Uterus (tissue), 4 donors: ENCODE measurements at places on chromosomes 6 and 20. TPM values are rescaled to one million over a fixed set of nuclear protein-coding genes. Genes with fewer than 3 reads are reported as not detected.

- H3K27ac ChIP-seq, result peak overlapping the region; percentile 82
- peaks cover 4% of the 10 kb centered on the region for H3K4me1 ChIP-seq
- peak overlapping the region; percentile 42 for H3K4me3 ChIP-seq
- H3K36me3 ChIP-seq, result no peaks in the 10 kb centered on the region
- H3K27me3 ChIP-seq, result no peaks in the 10 kb centered on the region
Observed at GRCh38 chr6:2763876-2764540, 1.2 kb upstream of the WRNIP1 start.

DNA sequence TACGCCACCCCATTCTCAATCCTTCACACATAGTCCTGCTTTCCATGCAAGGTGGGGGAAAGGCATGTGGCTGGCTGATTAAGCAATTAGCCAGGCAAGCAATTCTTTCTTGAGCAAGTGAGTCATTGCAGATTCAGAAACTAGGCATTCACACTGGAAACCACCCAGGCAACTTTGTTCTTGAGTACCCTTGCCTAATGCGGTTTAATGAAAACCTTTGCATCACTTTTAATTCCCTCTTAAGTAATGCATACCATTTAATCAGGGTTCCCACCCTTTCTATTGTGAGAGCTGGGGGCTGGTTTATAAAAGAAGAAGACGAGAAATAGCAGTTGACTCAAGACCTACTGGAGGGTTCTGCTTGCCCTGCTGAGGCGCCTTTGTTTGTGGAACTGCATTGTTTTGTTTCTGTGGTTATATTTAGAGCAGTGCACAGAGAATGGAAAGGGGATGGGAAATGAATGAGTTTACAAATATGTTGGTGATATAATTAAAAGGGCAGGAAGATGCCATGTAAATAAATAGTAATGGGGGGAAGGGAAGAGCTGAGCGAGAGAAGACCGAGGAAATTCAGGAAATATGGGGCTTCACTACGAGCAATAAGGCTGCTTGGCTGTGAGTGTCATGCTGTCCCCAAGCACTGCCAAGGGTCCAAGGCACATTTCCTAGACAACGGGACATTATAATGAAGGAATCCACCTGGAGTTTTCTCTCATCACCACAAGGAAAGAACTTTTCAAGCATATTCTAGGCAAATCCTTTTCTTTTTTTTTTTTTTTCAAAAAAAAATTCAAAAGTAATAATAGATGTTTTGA is 48.8 kb upstream of the TSHZ2 start:
- no peaks in the 10 kb centered on the region for H3K27me3 ChIP-seq
- no peak overlapping the region for H3K4me3 ChIP-seq
- no peaks in the 10 kb centered on the region for H3K4me1 ChIP-seq
- peak; percentile 17 for DNase-seq
- no peaks in the 10 kb centered on the region for H3K36me3 ChIP-seq

GRCh38 chr6:16657768-16658167 is 103.5 kb downstream of the ATXN1 start:
- H3K27me3 ChIP-seq, result no peaks in the 10 kb centered on the region
- no peaks in the 10 kb centered on the region for H3K36me3 ChIP-seq
- no peak for DNase-seq
- peaks cover 7% of the 10 kb centered on the region for H3K4me1 ChIP-seq
- H3K4me3 ChIP-seq, result no peak overlapping the region

GRCh38 chr6:143949962-143950361 is 58.1 kb downstream of the PLAGL1 start:
- no peaks in the 10 kb centered on the region for H3K27me3 ChIP-seq
- H3K4me3 ChIP-seq, result no peak overlapping the region
- H3K36me3 ChIP-seq, result no peaks in the 10 kb centered on the region
- H3K27ac ChIP-seq, result no peak overlapping the region

DNA sequence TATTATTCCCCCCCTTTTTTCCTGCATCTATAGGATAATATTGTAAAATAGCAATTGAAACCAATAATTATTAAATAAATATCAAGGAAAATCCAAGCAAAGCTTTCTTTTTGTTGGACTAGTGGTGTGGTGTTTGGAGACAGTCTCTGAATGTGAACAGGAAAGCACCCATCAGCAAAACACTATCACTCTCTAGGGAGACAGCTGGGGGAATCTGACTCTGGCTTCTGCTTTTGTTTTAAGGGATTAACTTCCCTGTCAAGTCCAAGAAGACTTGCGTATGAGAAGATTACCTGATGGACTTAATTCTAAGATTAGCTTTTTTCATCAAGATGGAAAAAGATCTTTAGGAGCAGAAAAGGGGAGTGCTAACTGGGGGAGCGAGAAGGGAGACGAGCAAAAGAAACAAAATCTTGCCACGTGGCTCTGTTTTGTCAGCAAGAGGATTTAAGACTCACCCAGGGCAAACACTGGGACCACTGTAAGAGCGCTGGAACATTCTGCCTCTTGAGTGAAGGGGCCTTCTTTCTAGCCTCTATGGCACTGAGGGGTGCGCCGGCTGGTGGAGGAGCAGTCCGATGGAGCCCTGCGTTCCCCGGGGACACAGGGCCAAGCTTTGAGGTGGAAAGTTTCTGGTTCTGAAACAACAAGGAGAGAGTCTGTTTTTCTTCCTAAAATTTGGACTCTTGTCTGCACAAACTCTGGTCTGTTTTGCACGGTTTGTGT is 570 bp downstream of the TULP4 start:
- no peaks in the 10 kb centered on the region for H3K36me3 ChIP-seq
- H3K27me3 ChIP-seq, result no peaks in the 10 kb centered on the region
- peak overlapping the region; percentile 17 for H3K27ac ChIP-seq
- DNase-seq, result no peak

GRCh38 chr6:39303425-39304153 is 10.6 kb downstream of the KCNK17 start:
- no peaks in the 10 kb centered on the region for H3K27me3 ChIP-seq
- no peak overlapping the region for H3K27ac ChIP-seq
- no peak for DNase-seq
- H3K36me3 ChIP-seq, result no peaks in the 10 kb centered on the region

- no peaks in the 10 kb centered on the region for H3K27me3 ChIP-seq
- DNase-seq, result no peak
- no peak overlapping the region for H3K4me3 ChIP-seq
- peaks cover 4% of the 10 kb centered on the region for H3K4me1 ChIP-seq
- no peak overlapping the region for H3K27ac ChIP-seq
Observed at GRCh38 chr6:43432009-43432945, 4.9 kb downstream of the ABCC10 start.

DNA sequence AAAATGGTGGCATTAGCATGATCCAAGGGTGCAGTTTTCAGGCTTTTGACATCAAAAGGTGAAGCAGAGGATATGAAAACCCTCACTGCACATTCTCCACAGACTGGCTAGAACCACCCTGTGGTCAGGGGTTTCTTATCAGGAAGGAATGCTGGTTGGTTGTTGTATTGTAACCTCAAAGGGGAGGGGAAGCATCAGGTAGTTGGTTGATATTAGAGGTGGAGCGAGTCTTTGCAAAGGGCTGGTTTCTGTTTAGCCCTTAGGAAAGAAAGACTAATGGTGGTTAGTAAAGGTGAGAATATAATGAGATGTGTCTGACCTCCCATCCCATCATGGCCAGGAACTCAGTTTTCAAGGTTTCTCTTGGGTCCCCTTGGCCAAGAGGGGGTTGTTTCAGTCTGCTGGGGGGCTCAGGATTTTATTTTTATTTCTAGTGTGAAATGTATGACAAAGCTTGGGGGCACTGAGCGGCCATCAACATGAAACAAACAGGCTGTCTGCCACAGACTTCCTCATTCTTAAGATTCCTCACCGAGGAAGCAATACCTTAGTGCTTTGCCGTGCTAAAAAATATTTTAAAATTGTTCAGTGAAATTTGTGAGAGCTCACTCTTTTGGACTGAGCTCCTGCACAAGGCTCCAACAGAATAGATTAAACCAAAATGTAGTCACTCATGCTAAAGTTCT is 47.5 kb upstream of the PROKR2 start:
- DNase-seq, result no peak
- H3K4me3 ChIP-seq, result no peak overlapping the region
- no peak overlapping the region for H3K27ac ChIP-seq
- no peaks in the 10 kb centered on the region for H3K4me1 ChIP-seq
- no peaks in the 10 kb centered on the region for H3K27me3 ChIP-seq

DNA sequence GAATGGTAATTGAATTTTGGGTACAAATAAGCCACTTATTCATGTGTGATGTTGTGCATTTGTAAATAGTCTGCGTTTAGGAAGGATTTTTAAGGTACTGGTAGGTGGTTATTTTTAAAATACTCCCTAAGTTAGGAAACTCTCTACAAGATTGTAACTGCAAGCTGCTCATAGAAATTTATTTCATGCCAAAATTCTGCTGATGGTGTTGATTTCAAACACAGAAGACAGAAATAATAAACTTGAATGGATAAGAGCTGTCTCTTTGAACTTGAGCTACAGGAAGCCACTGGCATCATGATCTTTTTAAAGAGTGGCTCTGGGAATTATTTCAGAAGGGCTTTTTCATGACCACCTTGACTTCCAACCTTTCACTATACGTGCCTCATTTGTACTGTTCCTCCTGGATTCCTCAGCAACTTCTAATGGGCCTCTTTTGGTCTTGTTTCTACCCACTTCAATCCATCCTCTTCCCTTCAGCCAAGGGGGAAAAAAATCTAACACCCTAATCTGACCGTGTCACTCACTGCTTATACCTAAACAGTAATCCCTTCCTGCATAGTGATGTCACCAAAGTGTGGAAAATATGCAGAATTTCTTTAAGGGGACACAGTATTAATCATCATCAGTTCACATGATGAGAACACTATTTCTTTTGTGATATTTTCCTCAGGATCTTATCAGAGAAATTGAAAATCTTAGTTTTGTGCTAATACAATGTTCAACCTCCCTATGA is 113.6 kb downstream of the PFDN4 start:
- no peak overlapping the region for H3K27ac ChIP-seq
- no peaks in the 10 kb centered on the region for H3K4me1 ChIP-seq
- DNase-seq, result no peak

DNA sequence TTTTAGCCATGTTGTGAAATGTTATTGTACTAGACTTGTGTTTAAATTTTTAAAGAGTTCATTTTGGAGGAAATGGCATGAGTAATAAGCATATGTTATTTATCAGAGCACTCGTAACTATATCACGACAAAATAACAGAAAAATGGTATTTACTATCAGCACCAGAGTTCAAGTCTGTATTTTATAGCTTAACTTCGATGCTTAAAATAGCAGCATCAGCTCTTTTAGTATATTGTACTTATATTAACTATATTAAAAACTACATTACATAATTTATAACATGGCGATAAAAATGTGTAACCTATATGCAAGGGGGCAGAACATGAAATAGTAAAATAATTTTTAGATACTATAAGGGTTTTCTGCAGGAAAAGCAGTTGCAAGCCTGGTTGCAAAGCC is 52.9 kb downstream of the ABRACL start:
- no peak overlapping the region for H3K4me3 ChIP-seq
- H3K36me3 ChIP-seq, result peaks cover 3% of the 10 kb centered on the region
- H3K4me1 ChIP-seq, result no peaks in the 10 kb centered on the region
- no peak for DNase-seq

GRCh38 chr6:16684195-16684689 is 77.0 kb downstream of the ATXN1 start:
- DNase-seq, result no peak
- no peaks in the 10 kb centered on the region for H3K4me1 ChIP-seq
- H3K4me3 ChIP-seq, result no peak overlapping the region
- H3K27ac ChIP-seq, result peak overlapping the region; percentile 18
- H3K27me3 ChIP-seq, result no peaks in the 10 kb centered on the region

DNA sequence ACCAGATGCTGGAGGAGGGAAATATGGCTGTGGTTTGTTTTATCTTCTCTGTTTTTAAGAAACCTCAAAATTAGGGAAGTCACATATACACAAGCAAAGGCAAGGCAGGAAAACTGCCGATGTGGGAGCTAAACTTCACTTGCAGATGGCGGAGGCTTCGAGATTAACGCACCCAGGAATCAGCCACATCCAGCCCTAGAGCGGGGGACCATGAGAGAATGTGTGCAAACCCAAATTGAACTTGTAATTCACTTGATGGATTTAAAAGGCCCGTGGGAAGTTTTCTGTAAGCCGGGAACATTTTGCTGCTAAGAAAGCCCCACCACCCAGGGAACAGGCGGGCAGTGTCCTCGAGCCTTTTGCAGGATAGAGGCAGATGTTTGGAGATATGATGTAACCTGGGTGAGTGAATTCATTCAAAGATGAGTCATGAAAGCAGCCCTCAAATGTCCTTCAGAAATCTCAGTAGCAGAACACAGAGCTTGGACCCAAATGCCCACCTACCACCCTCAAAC is 39.9 kb downstream of the PREX1 start:
- no peak overlapping the region for H3K4me3 ChIP-seq
- DNase-seq, result no peak
- H3K36me3 ChIP-seq, result no peaks in the 10 kb centered on the region
- H3K27ac ChIP-seq, result no peak overlapping the region

- H3K27ac ChIP-seq, result no peak overlapping the region
- H3K4me3 ChIP-seq, result no peak overlapping the region
- no peaks in the 10 kb centered on the region for H3K27me3 ChIP-seq
- DNase-seq, result no peak
Observed at GRCh38 chr6:41757271-41757670, 10.1 kb upstream of the PGC start.

DNA sequence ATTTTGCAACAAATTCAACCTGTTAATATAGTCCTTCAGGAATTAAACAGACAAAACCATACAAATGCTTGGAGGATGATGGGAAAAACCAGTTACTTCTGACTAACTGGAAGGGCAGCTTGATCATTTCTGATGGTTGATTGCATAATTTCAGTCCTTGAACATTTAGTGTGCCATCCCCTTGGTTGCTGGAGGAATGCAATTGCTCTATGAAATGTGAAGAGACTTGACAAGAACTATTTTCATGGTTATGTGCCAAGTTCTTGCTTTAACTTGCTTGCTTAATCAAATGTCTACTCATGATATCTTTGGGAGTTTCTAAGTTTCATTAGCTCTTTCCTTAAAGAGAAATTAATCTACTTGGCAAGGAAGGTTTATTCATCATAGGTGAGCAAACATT is 45.2 kb downstream of the ANKEF1 start:
- H3K27ac ChIP-seq, result no peak overlapping the region
- no peak overlapping the region for H3K4me3 ChIP-seq
- no peaks in the 10 kb centered on the region for H3K36me3 ChIP-seq
- no peaks in the 10 kb centered on the region for H3K4me1 ChIP-seq
- DNase-seq, result no peak

- no peaks in the 10 kb centered on the region for H3K4me1 ChIP-seq
- peak overlapping the region; percentile 76 for H3K27ac ChIP-seq
- H3K27me3 ChIP-seq, result no peaks in the 10 kb centered on the region
- H3K36me3 ChIP-seq, result no peaks in the 10 kb centered on the region
- peak; percentile 28 for DNase-seq
- H3K4me3 ChIP-seq, result peak overlapping the region; percentile 42
Observed at GRCh38 chr6:89433252-89434149, 549 bp downstream of the ANKRD6 start.

- no peaks in the 10 kb centered on the region for H3K36me3 ChIP-seq
- H3K27me3 ChIP-seq, result no peaks in the 10 kb centered on the region
- H3K4me3 ChIP-seq, result no peak overlapping the region
- no peak for DNase-seq
- peak overlapping the region; percentile 15 for H3K27ac ChIP-seq
Observed at GRCh38 chr6:154499855-154500589, 10.5 kb downstream of the CNKSR3 start.

PRKN gene
- total RNA-seq, result 21.3 TPM

RIOK1 gene
- total RNA-seq, result 58.4 TPM

CDSN gene
- total RNA-seq, result not detected

EYS gene
- not detected for total RNA-seq

SLC26A8 gene
- total RNA-seq, result 0.07 TPM

CALHM5 gene
- 2.2 TPM for total RNA-seq

CPNE5 gene
- 33.8 TPM for total RNA-seq

PLCB1 gene
- 31.6 TPM for total RNA-seq

NOX3 gene
- total RNA-seq, result not detected
